ENCODE measurements at places on chromosomes 6 and 20.
A peak's percentile ranks its signal among the peaks of the same experiment; 100 is the strongest.

DNA sequence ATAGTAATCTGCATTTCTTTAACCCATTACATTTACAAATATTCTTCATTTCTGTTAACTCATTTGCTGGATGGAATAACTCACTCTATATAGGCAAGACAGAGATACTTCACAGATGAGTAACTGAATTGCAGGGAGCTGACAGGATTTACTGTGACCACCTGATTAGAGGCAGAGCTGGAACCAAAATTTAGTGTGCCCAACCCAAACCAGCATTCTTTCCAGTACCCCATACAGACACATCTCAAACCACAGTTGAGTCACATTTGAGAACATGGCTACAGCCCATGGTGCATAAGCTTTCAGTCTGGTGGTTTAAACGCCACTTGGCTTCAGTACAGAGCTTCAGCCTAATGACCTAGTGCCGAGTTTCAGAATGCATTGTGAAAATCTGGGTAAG lies 138.4 kb upstream of the TENT5A start:
- DNase-seq = no peak

DNA sequence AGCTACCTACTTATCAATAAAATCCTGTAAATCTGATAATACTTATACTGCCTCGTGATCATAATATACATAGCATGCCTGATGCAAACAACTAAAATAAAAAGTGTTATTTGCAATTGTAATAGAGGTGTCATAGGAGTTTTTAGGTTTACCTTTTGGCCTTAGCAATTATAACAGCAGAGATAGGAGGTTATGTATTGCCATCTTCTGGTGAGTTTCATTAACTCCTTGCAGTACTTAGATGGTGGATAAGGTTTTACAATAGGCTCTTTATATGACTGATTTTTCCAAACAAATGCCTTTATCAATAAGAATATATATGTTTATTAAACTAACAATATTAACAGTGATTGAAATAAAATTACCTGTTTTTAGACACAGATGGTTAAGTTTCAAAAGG lies 27.8 kb upstream of the MYCT1 start:
- no peak for DNase-seq

- DNase-seq = no peak
Measured at GRCh38 chr6:149965194-149966020, 1.7 kb downstream of the ULBP1 start.

DNA sequence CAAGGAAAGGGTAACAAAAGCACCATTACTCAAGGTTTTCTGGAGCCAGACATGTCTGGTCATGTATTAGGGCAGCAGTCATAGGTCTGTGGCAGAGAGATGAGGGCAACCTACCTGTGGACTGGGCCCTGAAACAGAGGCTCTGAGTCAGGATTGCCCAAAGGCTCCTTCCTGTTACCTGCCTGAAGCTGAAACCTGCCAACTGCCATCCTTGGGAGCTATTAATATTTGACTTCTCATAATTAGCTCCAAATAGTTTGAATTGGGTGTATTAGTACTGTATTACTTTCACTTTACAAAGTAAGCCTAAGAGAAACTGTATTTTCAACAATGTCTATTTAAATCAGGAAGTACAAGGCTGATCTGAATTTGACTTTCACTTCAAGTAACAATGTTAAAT lies 72.0 kb upstream of the TBX18 start:
- no peak for DNase-seq

GRCh38 chr6:144133225-144133821 lies 17.0 kb upstream of the STX11 start:
- no peak for DNase-seq

DNA sequence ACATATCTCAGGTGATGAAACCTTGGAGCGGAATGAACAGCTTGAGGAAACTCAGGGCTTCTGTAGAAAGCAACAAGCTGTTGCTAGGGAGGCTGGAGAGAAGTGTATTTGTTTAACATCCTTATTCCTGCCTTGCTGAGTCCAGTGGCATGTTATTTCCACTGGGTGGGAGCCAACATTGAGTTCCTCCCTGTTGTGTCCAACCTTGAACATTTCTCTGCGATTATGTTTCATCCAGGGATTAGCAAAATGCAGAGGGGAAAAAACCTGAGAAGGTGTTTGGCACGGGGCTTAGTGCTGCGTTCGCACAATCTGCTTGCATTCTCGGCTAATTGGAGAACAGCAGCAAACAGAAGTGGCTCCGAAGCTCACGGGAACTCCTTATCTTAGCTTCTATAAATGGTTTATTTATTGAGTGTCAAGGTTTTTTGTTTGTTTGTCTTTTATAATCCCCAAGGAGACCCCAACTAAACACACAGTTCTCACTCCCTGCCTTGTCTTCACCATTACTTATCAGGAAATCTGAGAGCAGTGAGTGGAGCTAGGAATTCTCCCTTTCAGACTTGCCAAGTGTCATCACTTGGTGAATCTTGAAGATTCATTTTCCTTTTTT lies 412.8 kb downstream of the CDC5L start:
- DNase-seq = no peak

- DNase-seq = no peak
Measured at GRCh38 chr6:157134402-157135047, 188.8 kb downstream of the TMEM242 start.

DNA sequence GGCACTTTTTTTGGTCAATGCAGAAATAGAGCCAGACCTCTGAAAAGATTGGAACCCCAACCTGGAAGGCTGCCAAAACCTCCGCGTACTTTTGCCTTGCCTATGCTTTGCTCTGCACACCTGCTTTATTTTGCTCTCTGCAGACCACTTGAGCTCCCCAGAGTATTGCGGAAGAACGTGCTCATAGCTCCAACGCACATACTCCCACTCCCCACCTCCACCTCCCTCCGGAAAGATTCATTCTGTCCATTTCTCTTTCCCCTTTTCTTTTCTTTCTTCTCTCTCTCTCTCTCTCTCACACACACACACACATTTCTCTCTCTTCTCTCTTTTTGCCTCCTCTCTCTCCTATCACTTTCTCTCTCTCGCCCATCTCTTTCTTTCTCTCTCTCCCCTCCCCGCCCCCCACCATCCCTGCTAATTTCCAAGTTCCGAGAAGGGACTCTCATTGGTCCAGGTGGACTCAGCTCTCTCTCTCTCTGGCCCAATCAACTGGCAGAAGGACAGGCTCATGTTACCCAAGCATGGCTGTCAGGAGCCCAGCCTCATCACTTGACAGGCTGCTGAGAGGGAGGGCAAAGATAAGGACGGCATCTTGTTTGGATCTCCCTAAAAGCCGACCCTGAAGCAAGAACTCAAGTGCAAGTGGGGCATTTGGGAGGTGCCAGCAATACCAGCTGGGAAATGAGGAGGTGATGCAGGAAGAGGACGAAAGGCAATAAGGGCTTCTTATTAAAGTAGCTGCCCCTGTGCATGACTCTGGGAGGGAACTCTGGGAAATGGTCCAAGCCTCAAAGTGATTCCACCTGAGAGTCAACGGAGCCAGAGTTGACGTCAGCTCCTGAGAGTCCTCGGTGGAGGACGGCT lies 246.1 kb downstream of the LY86 start:
- peak; percentile 86 for DNase-seq

DNA sequence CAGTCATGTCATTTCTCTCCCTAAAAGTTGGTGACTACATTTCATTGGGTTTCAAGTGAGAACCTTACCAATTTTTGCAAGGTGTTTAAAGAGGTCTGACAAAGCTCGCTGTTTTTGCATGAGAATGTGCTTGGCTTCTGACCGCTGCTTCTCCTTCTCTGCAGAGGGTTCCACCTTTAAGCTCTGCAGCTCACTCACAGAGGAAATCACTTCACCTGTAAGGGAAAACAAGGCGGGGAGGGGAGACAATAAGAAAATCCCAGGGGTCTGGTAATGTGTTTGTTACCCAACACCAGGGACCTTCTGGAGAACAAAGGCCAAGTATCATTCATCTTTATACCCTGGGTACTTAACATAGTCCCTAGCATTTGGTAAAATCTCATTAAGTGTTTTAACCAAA lies 40.0 kb upstream of the LYRM2 start:
- no peak for DNase-seq

DNA sequence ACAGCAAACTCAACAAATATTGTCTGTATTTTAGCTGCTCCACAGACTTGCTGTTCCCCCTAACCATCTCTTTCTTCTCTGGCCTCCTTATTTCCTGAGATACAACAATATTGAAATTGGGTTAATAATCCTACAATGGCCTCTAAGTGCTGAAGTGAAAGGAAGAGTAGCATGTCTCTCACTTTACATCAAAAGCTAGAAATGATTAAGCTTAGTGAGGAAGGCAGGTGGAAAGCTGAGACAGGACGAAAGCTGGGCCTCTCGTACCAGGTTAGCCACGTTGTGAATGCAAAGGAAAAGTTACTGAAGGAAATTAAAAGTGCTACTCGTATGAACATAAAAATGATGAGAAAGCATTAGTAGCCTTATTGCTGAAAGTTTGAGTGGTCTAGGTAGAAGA lies 63.8 kb downstream of the ELOVL5 start:
- DNase-seq = no peak

DNA sequence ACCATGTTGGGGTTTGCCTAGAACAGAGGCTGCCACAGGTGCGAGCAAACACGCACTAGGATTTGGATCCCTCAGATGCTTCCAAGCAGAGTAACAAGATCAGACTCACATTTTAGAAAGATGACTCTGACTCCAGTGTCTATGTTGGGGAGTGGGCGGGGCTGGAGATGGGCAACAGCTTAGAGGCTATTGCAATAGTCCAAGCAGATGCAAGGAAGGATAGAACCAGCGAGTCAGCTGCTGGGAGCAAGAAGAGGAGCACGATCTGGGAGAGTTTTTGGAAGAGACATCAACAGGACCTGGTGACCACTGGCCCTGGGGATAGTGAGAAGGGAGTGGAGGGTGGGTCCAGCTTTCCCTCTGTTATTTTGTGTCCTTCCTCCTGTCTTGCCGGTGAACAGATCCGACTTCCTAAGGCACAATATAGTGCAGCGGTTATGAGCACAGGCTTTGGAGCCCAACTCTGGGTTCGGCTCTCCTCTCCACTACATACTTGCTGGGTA lies 52.7 kb downstream of the FGD2 start:
- no peak for DNase-seq

DNA sequence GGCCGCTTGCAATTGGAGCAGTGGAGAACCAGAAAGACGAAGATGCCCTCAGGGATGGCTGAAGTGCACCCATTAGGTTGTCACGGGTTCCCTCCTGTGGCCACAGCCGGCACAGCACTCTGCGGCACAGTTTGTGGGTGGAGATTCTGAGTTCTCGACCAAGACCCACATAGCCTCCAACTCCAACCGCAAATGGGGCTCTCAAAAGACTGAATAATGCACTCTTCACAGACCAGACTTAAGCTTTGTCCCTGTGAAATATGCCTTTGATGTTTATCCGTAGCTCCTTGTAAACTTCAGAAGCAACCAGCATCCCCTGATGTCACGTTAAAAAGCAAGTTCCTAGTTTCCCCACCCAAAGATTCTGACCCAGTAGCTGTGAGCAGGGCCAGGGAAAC lies 934 bp upstream of the CST9 start:
- peak; percentile 39 for DNase-seq

- DNase-seq = no peak
Measured at GRCh38 chr6:40631744-40632143, 44.6 kb upstream of the LRFN2 start.

GRCh38 chr6:108250240-108250866 lies 10.5 kb downstream of the SNX3 start:
- no peak for DNase-seq

- no peak for DNase-seq
Measured at GRCh38 chr20:46423882-46424482, 17.6 kb upstream of the ELMO2 start.

DNA sequence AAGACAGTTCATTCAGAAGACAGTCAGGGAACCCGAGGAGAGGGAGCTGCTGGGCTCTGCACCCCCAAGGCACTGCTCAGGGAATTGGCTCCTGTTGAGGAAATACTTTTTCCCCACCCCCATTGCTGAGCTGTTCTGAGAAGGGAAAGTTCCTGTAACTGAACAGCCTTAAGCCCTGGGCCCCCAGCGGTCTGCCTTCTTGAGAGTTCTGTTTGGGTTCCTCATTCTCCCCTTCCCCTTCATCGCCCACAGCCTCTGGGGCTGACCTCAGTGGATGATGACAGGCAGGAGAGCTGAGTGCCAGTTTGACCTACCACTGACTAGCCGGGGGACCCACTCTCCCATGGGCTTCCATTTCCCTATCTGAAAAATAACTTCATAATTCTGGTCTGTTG lies 10.7 kb downstream of the HCK start:
- no peak for DNase-seq

DNA sequence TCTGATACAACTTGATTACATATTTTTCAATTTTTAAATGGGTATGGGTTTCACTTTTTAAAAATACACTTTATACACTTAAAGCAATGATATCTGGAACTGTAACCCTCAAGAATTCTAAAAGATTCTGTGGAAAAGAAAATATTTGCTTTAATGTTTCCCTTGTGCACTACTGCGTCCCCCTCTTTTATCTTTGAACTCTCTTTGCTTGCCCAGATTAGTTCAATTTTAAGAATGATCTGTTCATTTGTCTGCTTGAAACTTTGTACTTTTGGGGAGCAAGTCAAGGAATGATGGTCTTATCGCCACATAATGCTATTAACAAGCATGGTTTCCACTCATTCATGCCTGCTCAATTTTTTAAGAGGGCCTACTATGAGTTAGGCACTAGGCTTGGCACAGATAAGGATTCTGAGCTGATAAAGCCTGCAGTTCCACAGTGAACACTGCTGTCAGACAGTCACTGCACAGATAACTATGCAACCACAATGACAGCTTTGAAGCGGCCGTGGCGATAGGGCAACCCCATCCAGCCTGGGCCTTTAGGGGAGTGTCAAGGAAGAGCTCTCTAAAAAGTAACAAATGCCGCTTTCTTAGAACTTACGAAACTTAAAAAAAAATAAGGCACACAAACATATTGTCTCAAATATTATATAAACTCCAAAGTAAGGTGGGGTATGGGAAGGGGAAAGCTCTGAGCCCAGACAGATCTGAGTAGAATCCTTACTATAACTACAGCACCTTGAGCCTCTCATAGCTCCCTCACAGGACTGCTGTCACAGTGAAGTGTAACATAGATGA lies 29.7 kb downstream of the FYN start:
- no peak for DNase-seq

DNA sequence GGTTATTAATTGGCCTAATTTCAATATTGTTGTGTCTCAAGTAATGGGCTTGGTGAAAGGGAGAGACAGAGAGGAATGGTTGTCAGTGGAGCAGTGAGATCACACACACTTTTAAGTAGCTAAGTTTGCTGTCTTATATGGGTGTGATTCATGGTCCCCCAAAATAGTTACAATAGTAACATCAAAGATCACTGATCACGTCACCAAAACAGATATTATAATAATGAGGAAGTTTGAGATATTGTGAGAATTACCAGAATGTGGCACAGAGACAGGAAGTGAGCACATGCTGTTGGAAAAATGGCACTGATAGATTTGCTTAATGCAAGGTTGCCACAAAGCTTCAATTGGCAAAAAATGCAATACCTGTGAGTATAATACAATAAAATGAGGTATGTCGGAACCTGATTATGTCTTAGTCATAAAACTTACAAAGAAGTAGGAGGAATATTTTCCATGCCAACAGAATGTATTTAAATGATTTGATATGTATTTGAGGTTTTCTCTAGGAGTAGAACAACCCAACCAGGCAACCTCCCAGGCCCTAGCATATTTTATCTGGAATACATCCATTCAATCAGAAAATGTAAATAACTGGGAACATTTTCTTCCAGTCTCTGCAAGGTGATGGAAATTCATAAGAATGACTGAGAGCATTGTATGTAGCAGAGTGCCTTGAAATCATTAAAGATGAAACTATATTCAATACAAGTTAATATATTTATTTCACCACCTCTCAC lies 167.8 kb downstream of the CARMIL1 start:
- no peak for DNase-seq
